ENCODE measurements at places on chromosomes 6 and 20. TPM values are rescaled to one million over a fixed set of nuclear protein-coding genes. Genes with fewer than 3 reads are reported as not detected.

The CDH22 gene
- total RNA-seq: not detected

The TRIM15 gene
- not detected for total RNA-seq

GRCh38 chr6:53335224-53335994, 13.3 kb downstream of the ELOVL5 start:
- DNase-seq: no peak

The RIPOR3 gene
- 0.41 TPM for total RNA-seq

DNA sequence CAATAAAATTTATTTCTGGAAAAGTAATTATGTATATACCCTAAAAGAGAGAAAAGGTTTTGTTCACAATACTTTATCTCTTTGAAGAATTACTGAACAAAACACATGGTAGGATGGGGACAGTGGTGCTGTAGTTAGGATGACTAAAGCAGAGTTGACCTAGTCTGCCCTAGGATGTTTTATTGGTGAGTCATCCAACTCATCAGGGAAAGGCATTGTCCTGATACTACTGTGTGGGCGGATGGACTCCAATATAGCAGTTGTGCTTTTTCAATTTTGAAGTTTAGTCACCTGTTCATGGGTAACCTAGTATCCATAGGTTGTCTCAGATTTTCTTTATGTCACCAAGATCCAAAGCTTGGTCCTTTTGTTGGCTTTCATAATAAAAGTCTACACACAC, 53.3 kb upstream of the EYS start:
- no peak for DNase-seq

GRCh38 chr6:2939315-2940009, 31.9 kb downstream of the SERPINB6 start:
- no peak for DNase-seq

DNA sequence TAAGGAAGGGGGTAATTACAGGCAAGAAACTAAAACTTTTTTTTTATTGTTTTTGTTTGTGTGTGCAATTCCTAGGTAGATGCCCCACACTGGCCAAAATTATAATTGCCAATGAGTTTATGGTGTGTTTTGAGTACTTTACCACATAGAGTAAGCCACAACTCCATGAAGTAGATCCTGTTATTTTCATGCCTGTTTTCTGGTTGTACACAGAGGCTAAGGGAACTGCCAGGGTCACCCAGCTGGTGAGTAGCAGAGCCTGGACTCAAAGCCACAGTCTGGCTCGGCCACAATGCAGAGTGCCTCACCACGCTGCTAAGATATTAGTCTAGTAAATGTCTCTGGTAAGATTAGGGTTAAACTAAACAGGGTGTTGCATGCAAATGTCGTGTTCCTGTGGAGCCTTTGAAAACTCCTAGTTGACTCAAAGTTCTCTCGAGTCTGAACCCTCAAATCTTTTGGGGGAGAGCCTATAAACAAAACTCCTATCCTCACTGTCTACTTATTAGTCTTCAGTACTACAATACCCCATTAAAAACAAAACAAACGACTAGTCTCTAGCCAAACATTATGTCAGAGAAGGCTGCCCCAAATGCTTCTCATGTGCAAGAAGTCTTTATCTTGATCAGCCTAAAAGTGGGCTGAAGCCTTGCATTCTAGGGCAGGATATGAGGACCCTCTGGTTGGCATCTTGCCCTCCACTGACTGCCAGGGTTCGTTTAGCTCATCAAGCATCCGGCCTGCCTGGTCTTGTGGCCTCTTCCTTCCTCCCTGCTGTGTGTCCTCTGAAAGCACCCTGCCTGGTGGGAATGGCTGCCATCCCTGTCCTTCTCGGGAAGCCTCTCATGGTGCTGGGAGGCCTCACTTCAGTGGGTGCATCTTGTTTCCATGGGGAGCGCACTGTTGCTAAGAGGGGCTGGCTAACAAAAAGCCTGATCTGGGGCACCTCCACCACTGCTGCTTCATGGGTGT, 4.2 kb downstream of the DUSP22 start:
- no peak for DNase-seq

DNA sequence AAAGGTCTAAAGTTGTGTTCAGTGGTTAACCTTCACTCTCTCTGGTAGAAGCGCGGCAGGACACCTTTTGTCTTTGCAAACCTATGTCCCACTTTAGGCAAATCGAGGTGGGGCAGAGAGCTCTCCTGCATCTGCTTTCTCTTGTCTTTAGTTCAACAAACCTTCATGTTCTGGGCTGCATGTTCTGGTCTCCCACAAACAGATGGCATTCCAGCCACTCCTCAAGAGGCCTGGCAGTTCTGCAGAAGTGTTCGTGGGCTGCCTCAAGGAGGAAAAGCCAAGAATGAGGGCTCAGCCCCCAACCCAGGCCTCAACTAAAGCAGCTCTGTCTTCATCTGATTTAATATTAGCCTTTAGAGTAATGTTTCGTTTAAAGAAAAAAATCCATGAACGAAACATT, 82.2 kb downstream of the SOD2 start:
- no peak for DNase-seq

The MYLK4 gene
- total RNA-seq: 0.75 TPM

The PPIL6 gene
- 1.6 TPM for total RNA-seq

- no peak for DNase-seq
Observed at GRCh38 chr6:106534564-106534982, 94.7 kb downstream of the RTN4IP1 start.

- DNase-seq: no peak
Observed at GRCh38 chr6:93728150-93728549, 308.8 kb upstream of the EPHA7 start.

The PAK5 gene
- total RNA-seq: 0.17 TPM

DNA sequence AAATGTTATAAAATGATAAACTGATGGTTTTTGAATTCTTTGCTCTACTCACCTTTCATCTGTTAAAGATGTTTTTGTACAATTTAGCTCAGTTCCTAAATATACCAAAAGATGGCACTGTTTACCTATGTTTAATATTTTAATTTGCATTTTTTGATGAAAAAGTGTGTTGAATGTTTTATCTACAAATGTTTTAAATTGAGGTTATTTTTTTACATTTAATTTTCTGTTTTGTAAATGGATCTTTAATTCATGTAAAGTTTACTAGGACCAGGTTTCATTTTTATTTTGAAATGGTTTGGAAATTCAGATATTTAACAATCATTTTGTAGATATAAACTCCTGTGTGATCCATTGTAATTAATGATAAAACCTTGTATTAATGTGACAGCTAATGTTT, 30.0 kb downstream of the CDKAL1 start:
- no peak for DNase-seq

The CDSN gene
- total RNA-seq: not detected

GRCh38 chr20:53050338-53050737, 78.2 kb downstream of the TSHZ2 start:
- DNase-seq: no peak

The FRS3 gene
- 4.0 TPM for total RNA-seq

The ACSS1 gene
- total RNA-seq: 7.1 TPM

DNA sequence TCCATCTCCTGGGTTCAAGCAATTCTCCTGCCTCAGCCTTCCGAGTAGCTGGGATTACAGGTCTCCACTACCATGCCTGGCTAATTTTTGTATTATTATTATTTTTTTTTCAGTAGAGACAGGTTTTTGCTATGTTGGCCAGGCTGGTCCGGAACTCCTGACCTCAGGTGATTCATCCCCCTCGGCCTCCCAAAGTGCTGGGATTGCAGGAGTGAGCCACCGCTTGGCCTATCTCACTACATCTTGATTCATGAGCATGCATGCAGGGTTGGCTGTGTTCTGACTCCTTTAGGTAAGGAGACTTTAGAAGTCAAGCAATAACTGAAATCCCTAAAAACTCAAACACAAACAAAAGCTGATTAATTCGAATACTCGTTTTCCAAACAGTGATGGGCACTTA, 80.9 kb downstream of the GJA1 start:
- no peak for DNase-seq

The CST2 gene
- 7.0 TPM for total RNA-seq

DNA sequence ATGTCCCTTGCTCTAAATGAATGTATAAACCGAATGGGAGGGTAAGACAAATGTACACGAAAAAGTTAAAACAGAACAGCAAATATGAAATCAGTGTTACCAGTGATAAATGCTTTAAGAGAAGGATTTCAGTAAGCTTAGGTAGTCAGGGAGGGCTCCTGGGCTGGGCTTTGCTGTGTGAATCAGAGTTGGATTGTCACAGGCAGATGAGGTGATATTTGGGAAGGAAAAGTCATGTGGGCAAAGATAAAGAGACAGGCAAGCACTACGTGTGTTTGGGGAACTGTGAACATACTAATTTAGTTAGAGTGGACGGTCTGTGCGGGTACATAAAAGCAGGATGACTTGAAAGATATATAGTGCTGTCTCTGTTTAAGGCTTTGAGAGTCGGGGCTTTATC, 114.8 kb downstream of the CRYBG1 start:
- DNase-seq: no peak

The DLL1 gene
- 4.2 TPM for total RNA-seq

GRCh38 chr20:58635279-58635665, 15.8 kb upstream of the STX16 start:
- DNase-seq: no peak

DNA sequence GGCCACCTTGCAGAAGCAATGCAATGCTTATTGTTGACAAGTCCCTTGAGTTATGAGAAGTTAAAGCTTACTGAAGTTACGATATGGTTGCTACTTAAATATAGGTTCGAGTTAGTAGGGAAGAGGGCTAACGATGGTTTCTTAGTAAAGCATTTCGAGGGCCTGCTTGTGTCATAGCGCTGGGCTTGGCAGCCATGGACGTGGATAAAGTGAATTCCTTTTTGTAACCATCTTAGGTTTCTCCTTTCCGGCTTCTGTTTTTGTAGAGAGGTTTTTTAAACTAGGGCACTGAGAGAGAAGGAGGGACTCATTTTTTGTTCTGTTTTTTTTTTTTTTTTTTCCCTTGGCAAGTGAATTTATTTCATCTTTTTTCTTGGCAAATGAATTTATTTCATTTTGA, 27.6 kb downstream of the TIAM2 start:
- DNase-seq: no peak

The KCNG1 gene
- 50.8 TPM for total RNA-seq

DNA sequence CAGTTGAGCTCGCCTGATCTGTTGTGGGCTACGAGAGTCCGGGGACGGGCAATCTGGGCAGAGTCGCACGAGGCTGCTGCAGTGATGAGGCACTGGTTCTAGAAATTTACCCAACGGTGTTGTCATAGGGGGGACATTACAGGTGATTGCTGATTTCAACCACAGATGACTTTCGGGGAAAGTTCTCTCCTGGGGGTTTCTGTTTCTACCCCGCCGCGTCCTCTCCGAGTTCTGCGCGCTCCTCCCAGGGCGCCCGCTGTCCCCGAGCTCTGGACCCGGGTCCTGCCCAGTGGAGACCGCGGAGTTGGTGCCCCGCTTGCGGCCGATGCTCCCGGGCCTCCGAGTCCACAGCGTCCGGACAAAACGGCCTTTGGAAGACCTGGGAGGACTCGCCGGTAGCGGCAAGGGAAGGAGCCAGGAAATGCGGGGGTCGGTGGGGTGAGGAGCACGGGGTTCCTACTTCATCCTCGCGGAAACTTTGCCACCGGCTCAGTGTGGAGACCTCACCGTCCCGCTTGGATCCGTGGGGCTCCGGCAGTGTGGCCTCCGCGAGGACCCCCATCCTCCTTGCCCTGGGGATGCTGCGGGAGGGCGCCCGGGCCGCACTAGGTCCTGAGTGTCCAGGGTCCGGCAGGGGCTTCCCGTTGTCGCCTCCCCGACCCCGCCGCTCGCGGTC, 12.3 kb upstream of the RAET1L start:
- no peak for DNase-seq

DNA sequence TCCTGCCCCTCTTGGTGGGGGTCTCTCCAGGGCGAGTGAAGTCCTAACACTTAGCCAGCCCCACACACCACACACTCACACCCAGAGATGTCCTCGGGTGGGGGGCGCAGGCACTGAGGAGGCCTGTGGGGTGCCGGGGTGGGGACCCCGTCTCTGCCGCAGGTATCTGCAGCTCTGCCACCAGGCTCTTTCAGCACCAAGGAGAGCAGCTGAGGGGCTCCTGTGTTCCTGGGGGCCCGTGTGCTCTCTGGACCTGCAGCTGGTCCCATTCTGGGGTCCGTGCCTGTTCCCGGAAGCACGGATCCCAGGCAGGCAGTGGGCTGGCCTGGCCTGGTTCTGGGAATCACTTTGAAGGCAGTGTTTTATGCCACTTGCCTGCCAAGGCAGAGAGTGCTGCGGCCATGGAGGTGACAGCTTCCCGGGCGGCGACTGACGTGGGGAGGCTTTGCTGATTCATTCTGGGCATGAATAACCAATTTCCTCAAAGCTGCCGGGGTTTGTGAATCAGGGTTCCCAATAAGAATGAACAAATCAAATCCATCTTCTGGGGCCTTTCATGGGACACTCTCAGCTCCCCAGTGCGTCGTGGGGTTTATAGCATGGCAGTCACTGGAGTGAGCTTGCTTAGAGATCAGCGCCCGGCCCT, 54.4 kb upstream of the SLCO4A1 start:
- no peak for DNase-seq

- DNase-seq: no peak
Observed at GRCh38 chr6:135354407-135354806, 143.1 kb downstream of the AHI1 start.

- DNase-seq: no peak
Observed at GRCh38 chr20:39326050-39326449, 363.9 kb downstream of the DHX35 start.

The B3GAT2 gene
- not detected for total RNA-seq

DNA sequence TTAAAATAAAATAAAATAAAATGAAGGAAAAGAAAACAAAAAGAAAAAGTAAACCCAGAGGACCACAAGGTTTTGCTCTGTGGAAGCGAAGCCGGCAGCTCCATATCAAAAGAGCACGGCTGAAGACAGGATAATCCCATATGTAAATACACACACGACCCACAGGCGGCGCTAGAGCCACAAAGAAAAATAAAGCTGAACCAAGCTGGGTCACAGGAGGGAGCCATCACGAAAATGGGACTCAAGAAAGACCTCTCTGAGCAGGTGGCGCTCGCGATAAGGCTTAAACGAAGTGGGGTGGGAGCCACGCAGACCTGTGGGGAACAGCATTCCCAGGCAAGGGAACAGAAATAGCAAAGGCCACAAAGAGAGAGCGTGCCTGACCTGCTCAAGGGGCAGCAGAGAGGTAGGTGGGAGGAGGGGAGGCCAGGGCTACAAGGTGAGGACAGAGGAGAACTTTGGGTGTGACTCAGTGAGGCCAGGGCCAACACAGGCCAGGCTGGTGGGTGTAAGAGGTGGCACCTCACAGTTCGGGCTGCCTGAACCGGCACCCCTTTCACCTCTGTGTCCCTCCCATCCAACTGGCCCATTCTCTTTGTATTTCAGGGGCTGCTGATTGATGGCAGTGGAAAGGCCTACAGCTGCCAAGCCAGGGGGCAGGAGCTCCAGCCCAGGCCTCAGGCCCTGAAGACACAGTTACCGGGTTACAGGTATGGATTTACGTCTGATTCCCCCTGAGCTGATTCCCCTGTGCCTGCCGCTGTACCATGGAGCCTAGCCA, 26.0 kb downstream of the PTGIS start:
- no peak for DNase-seq
